ENCODE measurements at places on chromosomes 6 and 20.
A peak's percentile ranks its signal among the peaks of the same experiment; 100 is the strongest.

- DNase-seq, result no peak
Measured at GRCh38 chr20:13296070-13296469, 75.0 kb downstream of the ISM1 start.

- peak; percentile 45 for DNase-seq
Measured at GRCh38 chr20:8744228-8744844, 324.6 kb upstream of the PLCB4 start.

DNA sequence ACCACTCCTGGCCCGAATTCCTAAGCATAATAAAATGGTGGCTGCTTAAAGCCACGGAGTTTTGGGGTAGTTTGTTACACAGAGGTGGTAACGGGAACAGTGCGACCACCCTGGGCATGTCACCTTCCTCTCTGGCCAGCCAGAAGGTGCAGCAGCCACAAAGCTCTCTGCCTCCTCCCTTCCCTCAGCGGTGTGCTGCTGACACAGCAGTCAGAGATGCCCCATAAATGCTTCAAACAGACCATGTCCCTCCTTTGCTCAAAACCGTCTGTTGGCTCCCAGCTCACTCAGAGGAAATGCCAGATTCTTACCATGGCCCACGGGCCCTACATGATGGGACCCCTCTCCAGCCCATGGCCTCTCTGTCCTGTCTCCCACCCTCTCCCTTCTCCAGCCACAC is 12.1 kb upstream of the TCF15 start:
- DNase-seq, result no peak

GRCh38 chr6:137001299-137001976 is 43.3 kb downstream of the IL20RA start:
- no peak for DNase-seq

DNA sequence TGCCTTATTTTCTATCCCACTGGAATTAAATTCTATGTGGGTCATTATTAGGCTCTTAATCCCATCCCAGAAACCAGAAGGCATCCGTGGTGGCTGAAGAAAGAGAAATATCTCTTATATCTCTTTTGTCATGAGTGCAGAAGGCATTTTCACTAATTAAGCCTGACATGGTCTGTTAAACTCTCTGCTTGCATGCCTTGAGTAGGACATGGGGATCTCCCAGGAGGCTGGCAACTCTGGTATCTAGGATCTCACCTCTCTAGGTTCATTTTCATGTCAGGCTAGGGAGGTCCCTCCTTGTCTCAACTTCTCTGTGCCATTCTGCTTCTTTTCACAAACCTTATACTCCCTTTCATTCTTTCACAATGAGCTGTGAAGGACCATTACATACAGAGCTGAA is 25.3 kb upstream of the GPR63 start:
- DNase-seq, result no peak

DNA sequence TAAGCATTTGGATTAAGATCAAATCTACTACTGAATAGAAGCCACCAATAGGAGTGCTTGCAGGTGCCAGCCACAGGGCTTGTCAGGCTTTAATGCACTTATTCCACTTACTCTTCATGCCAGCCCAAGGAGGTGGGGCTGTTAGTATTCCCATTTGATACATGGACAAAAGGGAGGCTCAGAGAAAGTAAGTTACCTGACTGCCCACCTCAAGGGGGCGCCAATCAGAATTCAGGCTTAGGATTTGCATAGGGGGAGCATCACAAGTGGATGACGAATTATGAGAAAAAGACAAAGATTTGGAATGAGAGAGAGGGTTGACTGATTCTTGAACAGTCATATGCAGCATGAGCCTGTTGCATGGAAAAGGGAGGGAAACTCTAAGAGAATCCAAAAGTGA is 188.4 kb upstream of the TSHZ2 start:
- peak; percentile 12 for DNase-seq

DNA sequence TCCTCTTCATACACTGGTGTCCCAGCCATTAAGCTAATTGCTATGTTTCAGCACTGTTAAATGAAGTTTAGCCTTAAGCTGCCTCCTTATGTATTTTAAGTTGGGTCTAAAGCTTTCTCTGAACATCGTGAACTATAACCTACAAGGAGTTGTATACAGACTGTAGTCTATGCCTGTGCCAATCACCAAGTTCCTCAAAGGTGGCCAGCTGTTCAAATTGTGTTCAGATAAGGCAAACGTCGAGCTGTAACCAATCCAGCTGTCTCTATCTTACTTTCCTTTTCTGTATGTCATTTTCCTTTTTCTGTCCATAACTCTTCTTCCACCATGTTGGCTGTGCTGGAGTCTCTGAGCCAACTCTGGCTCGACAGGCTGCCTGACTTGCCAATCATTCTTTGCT is 199.6 kb downstream of the OGFRL1 start:
- DNase-seq, result no peak

DNA sequence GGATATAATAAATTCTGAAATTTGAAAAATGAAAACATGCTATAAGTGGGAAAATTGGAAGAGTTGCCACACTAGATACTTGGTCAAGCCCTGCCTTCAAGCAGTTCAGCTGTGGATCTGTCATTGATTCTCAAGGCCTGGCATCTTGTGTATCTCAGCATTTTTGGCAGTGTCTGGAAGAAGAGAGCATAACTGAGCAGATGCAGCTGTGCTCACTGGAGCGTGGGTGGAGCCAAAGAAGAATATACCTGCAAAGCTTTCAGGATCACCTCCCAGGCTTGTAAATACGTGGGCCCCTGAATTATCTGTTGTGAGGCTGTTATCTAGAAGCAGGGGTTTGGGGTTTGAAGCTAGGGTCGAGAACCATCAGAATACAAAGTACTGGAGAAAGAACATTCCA is 31.3 kb upstream of the CHD6 start:
- DNase-seq, result no peak

DNA sequence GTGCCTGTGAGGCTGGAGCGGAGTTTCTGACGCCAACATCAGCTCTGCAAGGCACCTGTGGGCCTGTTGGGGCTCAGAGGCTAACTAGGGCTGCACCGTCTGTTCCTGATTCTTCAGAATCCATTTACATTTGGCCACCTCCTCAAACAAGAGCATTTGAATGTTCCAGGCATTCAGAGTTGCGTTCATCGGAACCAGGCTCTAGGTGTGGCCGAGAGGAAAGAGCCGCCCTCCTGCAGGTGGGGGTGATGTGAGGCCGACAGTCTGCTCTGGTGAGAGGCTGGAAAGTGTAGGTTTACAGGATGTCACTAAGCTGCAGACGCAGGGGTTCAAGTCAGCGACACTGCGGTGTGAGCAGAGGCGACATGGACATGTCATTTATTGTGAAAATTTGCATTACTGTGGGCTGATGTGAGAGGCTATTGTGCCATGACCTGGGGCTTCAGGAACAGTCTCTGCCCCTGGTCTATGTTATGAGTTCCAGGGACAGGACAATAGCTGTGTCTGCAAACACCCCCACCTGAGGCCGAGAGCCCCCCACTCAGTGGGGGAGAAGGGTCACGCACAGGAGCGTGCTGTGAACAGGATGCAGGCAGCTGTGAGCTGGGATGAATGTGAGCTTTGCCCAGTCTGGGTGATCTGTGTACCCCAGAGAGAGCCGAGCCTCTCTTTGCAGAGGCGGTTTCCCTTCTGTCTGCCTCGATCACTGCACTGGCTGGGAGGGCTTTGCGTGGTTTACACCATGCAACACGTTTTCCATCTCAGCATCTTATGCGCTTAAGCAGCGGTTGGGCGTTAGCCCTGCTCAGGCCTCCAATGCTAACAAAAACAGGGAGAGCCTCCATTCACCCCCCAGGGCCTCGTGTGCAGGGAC is 21.1 kb downstream of the SLCO4A1 start:
- no peak for DNase-seq

DNA sequence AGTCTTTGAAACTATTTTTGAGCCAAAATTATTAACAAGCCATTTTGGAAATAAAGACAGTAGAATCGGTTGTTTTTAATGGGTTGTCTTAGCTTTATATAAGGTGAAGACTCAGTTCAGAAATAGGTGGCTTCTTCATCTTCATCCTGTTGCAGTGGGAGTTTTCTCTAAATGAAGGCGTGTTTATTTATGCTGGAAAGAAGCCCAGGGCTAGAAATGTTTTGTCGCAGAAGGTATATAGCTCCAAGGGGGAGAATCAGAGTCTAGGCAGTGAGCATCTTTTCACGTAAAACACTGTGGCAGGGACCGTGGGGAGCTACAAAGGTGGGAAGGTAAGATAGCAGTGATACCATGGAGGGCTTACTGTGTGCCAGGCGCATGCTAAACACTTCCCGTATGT is 34.3 kb downstream of the FARS2 start:
- DNase-seq, result no peak

DNA sequence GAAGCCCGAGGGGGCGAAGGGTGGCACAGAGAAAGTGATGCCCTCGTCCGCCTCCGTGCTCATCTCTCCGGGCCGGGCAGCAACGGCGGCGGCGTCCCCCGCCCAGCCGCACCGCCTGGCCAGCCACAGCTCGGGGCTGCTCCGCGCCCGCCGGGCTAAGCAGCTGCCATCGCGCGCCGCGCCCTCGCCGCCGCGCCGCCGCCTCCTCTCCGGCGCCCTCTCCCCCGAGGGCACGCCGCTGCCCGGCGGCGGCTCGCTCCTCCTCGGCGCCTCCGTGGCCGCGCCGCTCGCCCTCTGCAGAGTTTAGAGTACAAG is 225 bp downstream of the MAP3K5 start:
- no peak for DNase-seq

DNA sequence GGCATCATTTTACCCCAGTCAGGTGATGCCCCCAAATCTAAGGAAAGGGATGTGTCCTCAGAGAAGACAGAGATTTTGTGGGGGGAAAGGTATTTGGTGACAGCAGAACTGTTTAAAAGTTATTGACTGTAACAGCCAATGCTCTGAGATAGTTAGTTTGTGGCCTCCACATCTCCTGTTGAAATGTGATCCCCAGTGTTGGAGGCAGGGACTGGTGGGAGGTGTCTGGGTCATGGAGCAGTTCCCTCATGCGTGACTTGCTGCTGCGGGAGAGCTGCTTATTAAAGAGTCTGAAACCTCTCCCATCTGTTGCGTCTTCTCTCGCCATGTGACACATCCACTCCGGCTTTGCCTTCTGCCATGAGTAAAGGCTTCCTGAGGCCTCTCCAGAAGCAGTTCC is 282.8 kb upstream of the FOXQ1 start:
- DNase-seq, result no peak

DNA sequence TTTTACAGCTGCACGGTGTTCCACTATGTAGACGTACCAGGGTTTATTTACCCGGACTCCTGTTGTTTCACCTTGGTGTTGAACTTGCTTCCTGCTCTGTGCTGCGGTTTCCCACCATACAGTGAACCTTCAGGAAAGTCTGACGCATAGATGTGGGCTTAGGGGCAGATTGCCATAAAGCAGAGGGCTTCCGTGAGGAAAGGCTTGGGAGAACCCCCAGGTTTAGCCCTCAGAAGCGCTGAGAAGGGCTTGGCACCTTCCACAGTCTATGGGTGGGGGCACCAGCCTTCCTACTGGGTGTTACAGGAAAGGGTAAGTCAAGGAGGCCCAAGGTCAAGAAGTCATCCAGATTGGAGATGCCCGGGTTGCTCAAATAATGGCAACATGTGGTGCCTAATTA is 19.2 kb upstream of the MRPS18A start:
- DNase-seq, result no peak

- DNase-seq, result no peak
Measured at GRCh38 chr6:29630315-29630714, 2.7 kb downstream of the GABBR1 start.

DNA sequence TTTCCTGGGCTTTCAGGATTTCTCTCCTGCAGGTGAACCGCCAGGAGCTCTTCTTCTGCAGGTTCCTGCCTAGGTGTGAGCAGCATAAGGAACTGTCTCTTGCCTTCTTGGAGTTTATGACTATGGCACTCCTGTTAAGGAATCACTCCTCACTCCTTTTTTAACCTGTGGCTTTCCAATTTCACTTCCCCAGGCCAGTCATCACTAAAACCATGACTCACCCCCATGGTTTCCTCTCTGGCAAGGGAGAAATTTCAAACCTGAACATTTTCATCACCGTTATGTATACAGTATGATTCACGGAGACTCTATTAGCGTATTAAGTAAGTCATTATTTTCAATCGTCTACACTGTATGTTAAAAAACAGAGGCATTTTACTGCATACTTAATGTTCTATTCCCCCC is 78.2 kb upstream of the ARID1B start:
- DNase-seq, result peak; percentile 71

GRCh38 chr20:38429301-38429700 is 5.8 kb downstream of the SNHG17 start:
- DNase-seq, result no peak

- DNase-seq, result no peak
Measured at GRCh38 chr20:60729135-60729900, 522.7 kb upstream of the CDH4 start.
